MCF 10A (cell line): ENCODE measurements at places on chromosomes 1 and 21.
A peak's percentile ranks its signal among the peaks of the same experiment; 100 is the strongest.

GRCh38 chr1:87872692-87873091, 544.0 kb downstream of the LMO4 start:
- DNase-seq = no peak
- no peaks in the 10 kb centered on the region for H3K27me3 ChIP-seq
- H3K4me1 ChIP-seq = peaks cover 23% of the 10 kb centered on the region

GRCh38 chr1:210900820-210901219, 233.1 kb downstream of the KCNH1 start:
- no peak overlapping the region for H3K27ac ChIP-seq
- H3K27me3 ChIP-seq = no peaks in the 10 kb centered on the region
- no peaks in the 10 kb centered on the region for H3K36me3 ChIP-seq
- H3K4me3 ChIP-seq = no peak overlapping the region
- DNase-seq = no peak

DNA sequence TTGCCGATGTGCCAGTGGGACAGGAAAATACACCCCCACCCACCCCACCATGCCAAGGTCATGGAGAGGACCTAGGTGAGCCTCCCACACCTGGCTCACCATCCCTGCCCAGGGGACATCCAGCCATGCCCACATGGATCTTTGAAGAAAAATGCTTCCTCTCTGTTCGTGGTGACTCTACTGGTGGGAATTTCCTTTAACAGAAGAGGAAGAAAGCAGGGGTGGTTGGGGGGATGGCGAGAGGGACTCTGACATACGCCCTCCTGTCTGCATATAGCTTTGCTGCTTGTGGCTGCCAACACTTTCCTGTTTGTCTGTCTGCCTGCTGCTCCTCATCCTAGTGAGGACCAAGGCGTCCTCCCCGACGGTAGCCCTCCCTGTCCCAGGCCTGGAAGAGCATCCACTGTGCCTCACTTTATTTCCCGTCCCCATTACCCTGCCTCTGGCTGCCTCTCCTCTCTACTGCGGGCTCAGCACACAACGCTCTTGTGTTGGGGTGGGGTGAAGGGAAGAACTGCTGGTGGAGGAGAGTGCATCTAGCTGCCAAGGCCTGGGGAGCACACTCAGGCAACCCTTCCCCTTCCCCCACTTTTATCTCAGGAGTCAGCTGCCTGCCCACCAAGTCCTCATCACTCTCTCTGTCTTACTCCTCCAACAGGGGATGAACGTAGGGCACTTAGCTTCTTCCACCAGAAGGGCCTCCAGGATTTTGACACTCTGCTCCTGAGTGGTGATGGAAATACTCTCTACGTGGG, 2.5 kb downstream of the SEMA4A start:
- H3K27me3 ChIP-seq = peaks cover 12% of the 10 kb centered on the region
- peaks cover under 1% of the 10 kb centered on the region for H3K36me3 ChIP-seq
- no peak overlapping the region for H3K4me3 ChIP-seq
- peaks cover 4% of the 10 kb centered on the region for H3K4me1 ChIP-seq

- no peaks in the 10 kb centered on the region for H3K36me3 ChIP-seq
- H3K27ac ChIP-seq = peak within 1 kb of the TSS; percentile 28
- H3K4me1 ChIP-seq = peaks cover 43% of the 10 kb centered on the region
- H3K27me3 ChIP-seq = no peaks in the 10 kb centered on the region
- peak; percentile 98 for DNase-seq
- H3K4me3 ChIP-seq = no peak within 1 kb of the TSS
These were observed at the start of gene S100A12 for GRCh38 chr1:153375511-153375910. Gene S100A12, minus strand, starts transcription at chr1:153375621. Its CDS starts 1,029 bp downstream, at chr1:153374592.

- H3K36me3 ChIP-seq = peaks cover 8% of the 10 kb centered on the region
- no peaks in the 10 kb centered on the region for H3K27me3 ChIP-seq
- peaks cover 29% of the 10 kb centered on the region for H3K4me1 ChIP-seq
- no peak overlapping the region for H3K4me3 ChIP-seq
- DNase-seq = no peak
- no peak overlapping the region for H3K27ac ChIP-seq
These were observed 417.0 kb downstream of the PTBP2 start for GRCh38 chr1:97138515-97139032.

DNA sequence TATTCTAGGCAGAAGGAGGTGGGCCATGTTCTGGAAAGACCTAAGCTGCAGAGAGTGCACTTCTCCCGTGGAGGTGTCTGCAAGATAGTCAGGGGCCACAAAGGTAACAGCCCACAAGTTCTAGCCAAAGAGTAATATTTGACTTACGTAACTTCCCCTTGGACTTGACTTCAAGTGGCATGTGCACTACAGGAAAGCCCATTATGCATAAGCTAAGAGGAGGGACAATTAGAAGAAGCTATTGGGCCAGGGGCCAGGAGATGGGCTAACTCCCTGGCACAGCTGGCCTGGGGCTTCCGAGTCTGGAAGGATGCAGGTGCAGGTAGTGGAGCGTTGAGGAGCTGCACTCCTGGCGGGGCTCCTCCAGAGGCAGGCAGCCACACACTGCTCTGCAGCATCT, 58.3 kb downstream of the ERG start:
- peak; percentile 75 for DNase-seq
- no peaks in the 10 kb centered on the region for H3K36me3 ChIP-seq
- H3K27me3 ChIP-seq = no peaks in the 10 kb centered on the region

- H3K27ac ChIP-seq = no peak overlapping the region
- DNase-seq = no peak
- no peaks in the 10 kb centered on the region for H3K27me3 ChIP-seq
- no peaks in the 10 kb centered on the region for H3K4me1 ChIP-seq
These were observed 108.6 kb downstream of the GPR52 start for GRCh38 chr1:174556392-174556791.

GRCh38 chr1:232477728-232478127, 152.2 kb downstream of the SIPA1L2 start:
- no peaks in the 10 kb centered on the region for H3K27me3 ChIP-seq
- DNase-seq = peak; percentile 99
- H3K4me1 ChIP-seq = peaks cover 34% of the 10 kb centered on the region
- H3K27ac ChIP-seq = peak overlapping the region; percentile 61
- no peak overlapping the region for H3K4me3 ChIP-seq
- peaks cover 27% of the 10 kb centered on the region for H3K36me3 ChIP-seq

GRCh38 chr1:195278644-195279043, 1329.6 kb downstream of the KCNT2 start:
- no peaks in the 10 kb centered on the region for H3K36me3 ChIP-seq
- H3K4me1 ChIP-seq = no peaks in the 10 kb centered on the region
- no peak overlapping the region for H3K27ac ChIP-seq
- no peak for DNase-seq

DNA sequence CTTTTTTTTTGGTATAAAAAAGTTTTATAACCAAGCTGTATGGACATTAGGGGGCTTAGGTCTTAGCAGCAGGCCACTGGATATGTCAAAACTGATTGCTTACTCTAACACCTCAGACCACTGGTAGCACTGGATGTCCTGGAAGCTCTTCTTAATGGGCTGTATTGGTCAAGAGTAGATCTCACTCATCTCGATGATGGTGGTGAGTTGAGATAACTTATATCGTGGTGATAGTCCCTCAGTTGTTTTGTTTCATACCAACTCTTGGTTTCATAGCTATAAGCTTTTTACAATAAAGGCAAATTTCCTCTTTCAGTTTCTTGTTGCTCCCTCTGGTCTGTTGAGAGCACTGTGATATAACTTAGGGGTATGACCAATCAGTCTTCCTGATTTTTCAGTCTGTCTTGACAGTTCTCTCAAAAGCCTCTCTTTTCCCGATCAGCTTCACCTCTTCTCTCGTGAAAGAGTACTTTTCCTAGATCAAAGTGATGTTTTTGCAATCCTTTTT, 9.7 kb upstream of the AGO1 start:
- DNase-seq = no peak
- H3K4me1 ChIP-seq = no peaks in the 10 kb centered on the region
- H3K27ac ChIP-seq = no peak overlapping the region
- no peak overlapping the region for H3K4me3 ChIP-seq
- no peaks in the 10 kb centered on the region for H3K27me3 ChIP-seq
- no peaks in the 10 kb centered on the region for H3K36me3 ChIP-seq

GRCh38 chr1:22585471-22585870, 22.2 kb downstream of the EPHA8 start:
- H3K4me3 ChIP-seq = no peak overlapping the region
- no peaks in the 10 kb centered on the region for H3K36me3 ChIP-seq

GRCh38 chr1:83796409-83796808, 202.5 kb downstream of the TTLL7 start:
- no peaks in the 10 kb centered on the region for H3K4me1 ChIP-seq
- no peaks in the 10 kb centered on the region for H3K36me3 ChIP-seq
- no peak overlapping the region for H3K4me3 ChIP-seq
- H3K27ac ChIP-seq = no peak overlapping the region

DNA sequence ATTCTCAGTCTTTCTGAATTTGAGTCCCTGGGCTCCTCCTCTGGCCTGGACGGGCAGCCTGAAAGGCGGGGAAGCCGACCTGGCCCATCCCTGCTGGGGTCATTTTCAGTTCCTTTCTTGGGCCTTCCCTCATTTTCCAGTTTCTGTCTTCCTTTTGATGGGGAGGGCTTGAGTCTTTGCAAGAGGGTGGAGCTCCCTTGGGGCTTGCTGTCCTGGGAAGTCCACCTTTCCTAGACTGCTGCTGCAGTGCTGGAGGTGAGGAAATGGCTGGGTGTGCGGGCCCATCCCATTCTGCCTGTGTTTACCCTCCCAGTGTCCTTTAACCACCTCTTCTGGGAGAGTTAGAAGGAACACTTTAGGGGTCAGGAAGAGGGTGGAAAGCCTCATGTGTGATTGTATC, 40.4 kb upstream of the SYNC start:
- DNase-seq = no peak
- H3K4me3 ChIP-seq = peak overlapping the region; percentile 75
- H3K27me3 ChIP-seq = no peaks in the 10 kb centered on the region
- peaks cover 7% of the 10 kb centered on the region for H3K36me3 ChIP-seq
- H3K27ac ChIP-seq = peak overlapping the region; percentile 51
- H3K4me1 ChIP-seq = peaks cover 27% of the 10 kb centered on the region

DNA sequence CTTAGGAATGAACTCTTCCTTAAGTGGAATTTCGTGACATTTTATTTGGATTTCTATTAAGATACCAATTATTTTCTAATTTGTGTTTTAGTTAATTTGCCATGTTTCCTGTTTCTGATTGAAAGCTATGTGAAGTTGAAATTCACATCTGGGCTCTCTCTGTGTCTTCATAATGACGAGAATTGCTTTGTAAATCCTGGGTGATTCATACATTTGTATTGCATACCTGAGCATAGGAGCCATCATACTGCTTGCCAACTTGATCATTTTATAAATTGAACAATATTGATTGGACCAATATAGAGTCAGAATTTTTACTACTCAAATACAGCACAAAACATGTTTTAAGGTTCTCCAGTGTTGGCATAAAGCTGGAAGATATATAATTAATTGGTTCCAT, 817.9 kb downstream of the BRINP3 start:
- peaks cover 33% of the 10 kb centered on the region for H3K4me1 ChIP-seq
- peak overlapping the region; percentile 73 for H3K27ac ChIP-seq
- no peaks in the 10 kb centered on the region for H3K36me3 ChIP-seq

DNA sequence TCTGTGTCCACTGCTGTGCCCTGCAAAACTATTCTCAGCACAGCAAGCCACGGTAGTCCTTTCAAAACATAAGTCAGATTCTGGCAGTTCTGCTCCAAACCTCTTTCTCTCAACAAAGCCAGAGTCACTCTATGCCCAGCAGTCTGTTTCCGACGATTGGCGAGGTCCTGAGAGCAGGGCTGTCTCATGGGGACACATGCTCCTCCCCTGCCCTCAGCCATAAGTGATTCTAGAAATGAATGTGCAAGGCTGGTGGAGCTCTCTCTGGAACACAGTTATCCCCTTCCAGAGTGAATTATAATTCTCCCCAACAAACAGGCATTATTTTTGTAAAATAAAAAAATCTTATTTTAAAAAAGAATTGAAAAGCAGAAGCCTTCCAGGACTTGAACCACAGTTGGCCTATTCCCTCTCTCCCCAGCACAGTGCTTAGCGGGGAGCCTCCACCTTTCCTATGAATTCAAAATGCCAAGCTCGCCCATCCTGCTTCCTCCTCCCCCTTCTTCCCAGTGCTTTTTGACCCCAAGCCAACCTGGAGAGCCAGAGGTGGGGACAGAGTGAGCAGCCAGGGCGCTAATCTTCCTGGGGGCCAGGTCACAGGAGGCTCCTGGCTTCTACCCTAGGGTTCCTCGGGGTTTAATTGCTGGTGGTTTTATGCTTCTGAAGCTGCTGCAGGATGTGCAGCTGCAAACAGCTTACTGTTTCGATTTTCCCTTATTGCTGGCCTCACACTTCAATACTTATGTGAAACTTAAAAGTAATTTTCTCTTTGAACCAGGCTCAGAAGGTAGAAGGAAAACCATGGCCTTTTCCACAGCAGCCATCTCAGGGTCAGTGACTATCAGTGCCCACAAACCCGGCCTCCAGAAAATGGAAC, 41.1 kb downstream of the KCNJ6 start:
- no peaks in the 10 kb centered on the region for H3K27me3 ChIP-seq
- H3K4me1 ChIP-seq = peaks cover 42% of the 10 kb centered on the region
- no peak overlapping the region for H3K27ac ChIP-seq
- no peaks in the 10 kb centered on the region for H3K36me3 ChIP-seq

DNA sequence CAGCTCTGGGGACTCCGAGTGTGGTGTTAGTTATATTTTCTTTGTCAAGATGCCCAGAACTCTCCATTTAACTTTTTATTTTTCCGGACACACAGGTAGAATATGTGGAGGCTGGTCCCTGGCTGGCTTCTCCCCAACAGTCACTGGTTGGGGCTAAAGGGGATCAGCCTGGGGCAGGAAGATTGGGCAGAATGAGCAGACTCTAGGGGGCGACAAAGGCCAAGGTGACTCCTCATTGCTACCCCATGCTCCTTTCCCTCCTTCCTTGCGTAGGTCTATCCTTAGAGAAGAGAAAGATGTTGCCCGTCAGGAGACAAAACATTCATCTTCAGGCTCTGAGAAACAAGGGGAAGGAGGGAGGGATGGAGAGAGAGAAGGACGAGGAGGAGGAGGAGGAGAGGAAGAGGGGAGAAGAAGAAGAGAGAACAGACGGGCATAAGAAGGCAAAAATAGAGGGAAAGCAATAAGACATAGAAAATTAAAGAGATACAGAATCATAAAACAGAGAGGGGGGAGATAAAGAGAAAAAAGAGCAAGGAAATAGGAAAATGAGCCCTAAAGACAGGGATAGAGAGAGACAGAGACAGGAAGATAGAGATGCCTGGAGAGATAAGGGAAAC, 89.9 kb downstream of the FOXD2 start:
- no peaks in the 10 kb centered on the region for H3K36me3 ChIP-seq
- no peak overlapping the region for H3K4me3 ChIP-seq
- no peaks in the 10 kb centered on the region for H3K27me3 ChIP-seq
- H3K4me1 ChIP-seq = no peaks in the 10 kb centered on the region
- peak; percentile 51 for DNase-seq
- no peak overlapping the region for H3K27ac ChIP-seq

- peaks cover 30% of the 10 kb centered on the region for H3K4me1 ChIP-seq
- peak; percentile 70 for DNase-seq
- no peak overlapping the region for H3K4me3 ChIP-seq
- H3K27me3 ChIP-seq = no peaks in the 10 kb centered on the region
- no peak overlapping the region for H3K27ac ChIP-seq
These were observed 3.3 kb upstream of the CACYBP start for GRCh38 chr1:174996476-174996875.
